ENCODE measurements at places on chromosomes 11 and 22. TPM values are rescaled to one million over a fixed set of nuclear protein-coding genes. Genes with fewer than 3 reads are reported as not detected.

DNA sequence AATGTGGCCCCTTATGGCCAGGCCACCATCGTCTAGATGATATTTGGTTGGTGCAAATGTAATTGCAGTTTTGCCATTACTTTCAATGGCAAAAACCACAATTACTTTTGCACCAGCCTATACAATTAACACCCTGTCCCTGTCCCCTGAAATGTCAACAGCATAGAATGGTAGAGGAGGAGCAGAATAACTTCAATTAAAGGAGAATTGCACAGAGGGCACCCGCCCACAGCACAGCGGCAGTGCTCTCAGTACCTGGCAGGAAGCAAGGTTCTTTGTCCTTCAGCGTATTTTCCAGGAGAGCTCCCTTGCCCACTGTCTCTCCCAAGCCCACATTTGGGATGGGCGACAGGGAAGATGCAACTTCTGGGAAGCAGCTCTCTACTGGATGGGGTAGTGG is 115.3 kb downstream of the TRIM29 start:
- no peak for DNase-seq

DNA sequence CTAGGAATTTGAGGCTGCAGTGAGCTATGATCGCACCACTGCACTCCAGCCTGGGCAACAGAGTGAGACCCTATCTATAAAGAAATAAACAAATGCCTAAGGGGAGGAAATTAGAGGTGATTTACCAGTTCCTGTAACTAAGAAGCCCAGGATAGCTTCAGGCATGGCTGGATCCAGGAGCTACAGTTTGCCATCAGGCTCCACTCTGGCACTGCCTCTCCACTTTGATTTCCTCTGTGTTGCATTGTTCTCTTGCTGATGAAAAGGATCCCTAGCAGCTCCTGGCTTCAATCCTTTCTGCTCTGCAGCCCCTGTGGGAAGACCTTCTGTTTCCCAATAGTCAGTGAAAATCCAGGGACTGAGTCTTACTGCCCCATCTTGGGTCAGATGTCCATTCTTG is 20.1 kb upstream of the FADD start:
- no peak for DNase-seq

The OR52E8 gene
- not detected for total RNA-seq

- no peak for DNase-seq
Measured at GRCh38 chr22:43345761-43346301, 2.7 kb upstream of the SCUBE1 start.

DNA sequence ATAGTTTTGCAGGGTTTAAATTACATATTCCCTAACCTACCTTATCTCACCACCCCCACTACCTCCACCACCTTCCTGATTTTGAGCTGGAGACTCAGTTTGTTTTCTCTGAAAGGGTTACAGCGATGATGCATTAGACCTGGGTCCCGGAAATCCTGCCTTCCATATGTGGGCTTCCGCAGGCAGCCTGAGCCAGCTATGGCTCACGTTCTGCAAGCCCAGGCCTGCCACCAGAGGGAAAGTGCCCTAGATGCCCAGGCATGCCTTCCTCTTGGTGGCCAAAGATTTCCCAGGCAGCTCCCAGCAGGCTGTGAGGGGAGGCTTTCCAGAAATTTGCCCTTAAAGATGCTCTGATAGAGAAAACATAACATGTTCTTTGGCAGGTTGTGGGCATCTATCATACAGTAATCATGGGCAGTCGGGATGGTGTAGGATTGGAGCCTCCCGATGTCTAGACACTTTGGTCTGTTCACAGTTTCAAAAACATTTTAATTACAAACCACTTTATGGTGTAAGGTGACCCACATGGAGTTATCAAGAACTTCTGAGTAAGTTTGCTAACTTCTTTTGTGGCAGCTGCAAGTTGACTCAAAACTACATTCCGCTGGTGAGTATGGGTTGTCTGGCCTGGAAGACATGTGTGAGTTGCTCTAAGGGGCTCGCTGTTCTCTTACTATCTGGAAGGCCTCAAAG is 79.3 kb downstream of the MICAL2 start:
- DNase-seq = no peak

GRCh38 chr11:66818231-66818955 is 24.8 kb upstream of the RCE1 start:
- no peak for DNase-seq

GRCh38 chr22:26968859-26969523 is 311.6 kb downstream of the MIAT start:
- no peak for DNase-seq

GRCh38 chr11:24391167-24391566 is 105.7 kb upstream of the LUZP2 start:
- DNase-seq = no peak

The ASRGL1 gene
- 0.36 TPM for total RNA-seq

The RELT gene
- total RNA-seq = 5.7 TPM
